Ascending aorta (tissue), 2 donors: ENCODE measurements at places on chromosomes 4 and X.

- no peak for DNase-seq
These were observed 18.4 kb downstream of the LRPAP1 start for GRCh38 chr4:3513807-3514206.

DNA sequence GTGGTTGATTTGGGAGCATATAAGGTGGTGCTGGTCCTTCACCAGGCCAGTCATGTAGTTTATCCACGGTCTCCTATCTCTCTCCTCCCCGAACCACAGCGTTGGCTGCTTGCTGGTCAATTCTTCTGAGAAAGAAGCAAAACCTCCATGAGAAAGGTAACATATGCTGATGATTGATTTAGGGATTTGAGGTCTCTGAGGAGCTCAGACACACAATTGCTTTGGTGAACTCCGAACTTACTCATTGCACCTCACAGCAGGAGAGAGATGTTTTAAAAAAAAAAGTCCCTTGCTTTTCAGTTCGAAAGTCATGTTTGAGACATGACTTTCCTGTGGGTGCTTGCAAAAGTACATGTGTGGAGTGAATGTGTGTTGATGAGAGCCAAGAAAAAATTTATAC lies 100.2 kb downstream of the TSPAN7 start:
- no peak for DNase-seq

DNA sequence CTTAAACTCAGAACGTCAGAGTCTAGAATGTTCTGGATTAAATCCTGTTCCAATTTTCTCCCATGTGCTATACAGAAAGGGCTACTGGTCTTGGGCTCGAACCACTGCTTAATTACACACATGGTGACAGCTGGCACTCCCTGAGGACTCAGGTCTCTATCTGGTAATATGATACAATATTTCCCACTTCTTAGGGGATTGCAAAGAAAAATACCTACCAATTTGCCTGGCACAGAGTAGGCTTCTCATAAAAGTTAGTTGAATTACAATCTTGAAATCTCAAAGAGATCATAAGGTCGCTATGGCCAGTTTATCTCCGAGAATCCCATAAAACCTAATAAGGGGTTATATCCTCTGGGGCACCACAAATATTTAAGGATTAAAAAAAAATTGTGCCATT lies 8.6 kb downstream of the GPM6B start:
- no peak for DNase-seq

GRCh38 chrX:23383411-23383810 lies 48.8 kb downstream of the PTCHD1 start:
- no peak for DNase-seq

DNA sequence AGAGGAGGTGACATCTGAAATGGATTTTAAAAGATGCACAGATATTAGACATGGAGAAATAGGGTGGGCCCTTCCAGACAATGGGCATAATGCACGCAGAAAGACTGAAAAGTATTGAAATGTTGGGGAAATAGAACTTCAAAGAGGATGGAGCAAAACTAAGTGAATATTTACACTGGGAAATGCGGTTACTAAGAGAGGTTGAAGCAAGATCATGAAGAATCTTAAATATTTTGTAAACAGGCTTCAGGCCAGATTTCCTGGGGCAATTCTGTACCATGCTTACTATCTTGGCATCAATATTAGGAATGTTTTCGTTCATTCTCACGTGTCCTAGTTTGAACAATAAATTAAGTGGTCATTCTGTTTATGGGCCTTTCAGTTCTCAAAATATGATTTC lies 216.3 kb downstream of the ADAMTS3 start:
- no peak for DNase-seq

GRCh38 chr4:48254381-48255071 lies 15.1 kb downstream of the TEC start:
- no peak for DNase-seq
